ENCODE measurements at places on chromosomes 11 and 22. TPM values are rescaled to one million over a fixed set of nuclear protein-coding genes. Genes with fewer than 3 reads are reported as not detected.

DNA sequence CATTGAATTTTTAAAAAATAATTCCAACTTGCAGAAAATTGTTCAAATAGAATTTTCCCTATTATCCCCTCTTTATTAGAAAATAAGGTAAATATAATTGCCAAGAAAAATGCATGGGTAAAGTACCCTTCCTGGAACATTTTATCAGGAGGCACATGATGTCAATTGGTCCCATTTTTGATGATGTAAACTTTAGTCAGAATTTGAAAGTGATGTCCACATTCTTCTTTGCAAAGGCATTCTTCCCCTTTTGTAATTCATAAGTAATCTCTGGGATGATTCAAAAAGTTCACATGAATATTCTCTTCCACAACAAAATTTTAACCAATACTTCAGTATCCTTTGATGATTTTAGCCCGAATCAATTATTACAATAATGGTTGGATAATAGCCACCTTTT is 86.9 kb upstream of the ANO3 start:
- no peak for DNase-seq

GRCh38 chr11:74446532-74446938 is 20.8 kb downstream of the KCNE3 start:
- no peak for DNase-seq

DNA sequence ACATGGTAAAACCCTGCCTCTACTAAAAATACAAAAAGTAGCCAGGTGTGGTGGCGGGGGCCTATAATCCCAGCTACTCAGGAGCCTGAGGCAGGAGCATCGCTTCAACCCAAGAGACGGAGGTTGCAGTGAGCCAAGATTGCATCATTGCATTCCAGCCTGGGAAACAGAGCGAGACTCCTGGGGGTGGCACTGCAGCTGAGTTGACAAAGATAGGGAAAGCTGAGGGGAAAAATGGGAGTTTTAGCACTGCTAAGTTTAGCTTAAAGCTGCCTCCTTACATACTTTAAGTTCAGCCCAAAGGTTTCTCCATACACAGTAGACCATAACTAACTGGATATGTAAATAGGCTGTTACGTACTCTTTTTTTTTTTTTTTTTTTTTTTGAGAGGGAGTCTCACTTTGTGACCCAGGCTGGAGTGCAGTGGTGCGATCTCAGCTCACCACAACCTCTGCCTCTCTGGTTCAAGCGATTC is 9.0 kb upstream of the USP28 start:
- DNase-seq = no peak

GRCh38 chr11:33723238-33723881 is 12.9 kb downstream of the CD59 start:
- DNase-seq = no peak

- no peak for DNase-seq
These were observed 16.0 kb downstream of the USP47 start for GRCh38 chr11:11857769-11858168.

The MRGPRX1 gene
- total RNA-seq = not detected

The POLR2F gene
- 63.5 TPM for total RNA-seq

Measured in OCI-LY7 (cell line).